ENCODE measurements at places on chromosomes 1 and 21.

GRCh38 chr1:62796221-62796620, 12.3 kb downstream of the ATG4C start:
- DNase-seq, result no peak

DNA sequence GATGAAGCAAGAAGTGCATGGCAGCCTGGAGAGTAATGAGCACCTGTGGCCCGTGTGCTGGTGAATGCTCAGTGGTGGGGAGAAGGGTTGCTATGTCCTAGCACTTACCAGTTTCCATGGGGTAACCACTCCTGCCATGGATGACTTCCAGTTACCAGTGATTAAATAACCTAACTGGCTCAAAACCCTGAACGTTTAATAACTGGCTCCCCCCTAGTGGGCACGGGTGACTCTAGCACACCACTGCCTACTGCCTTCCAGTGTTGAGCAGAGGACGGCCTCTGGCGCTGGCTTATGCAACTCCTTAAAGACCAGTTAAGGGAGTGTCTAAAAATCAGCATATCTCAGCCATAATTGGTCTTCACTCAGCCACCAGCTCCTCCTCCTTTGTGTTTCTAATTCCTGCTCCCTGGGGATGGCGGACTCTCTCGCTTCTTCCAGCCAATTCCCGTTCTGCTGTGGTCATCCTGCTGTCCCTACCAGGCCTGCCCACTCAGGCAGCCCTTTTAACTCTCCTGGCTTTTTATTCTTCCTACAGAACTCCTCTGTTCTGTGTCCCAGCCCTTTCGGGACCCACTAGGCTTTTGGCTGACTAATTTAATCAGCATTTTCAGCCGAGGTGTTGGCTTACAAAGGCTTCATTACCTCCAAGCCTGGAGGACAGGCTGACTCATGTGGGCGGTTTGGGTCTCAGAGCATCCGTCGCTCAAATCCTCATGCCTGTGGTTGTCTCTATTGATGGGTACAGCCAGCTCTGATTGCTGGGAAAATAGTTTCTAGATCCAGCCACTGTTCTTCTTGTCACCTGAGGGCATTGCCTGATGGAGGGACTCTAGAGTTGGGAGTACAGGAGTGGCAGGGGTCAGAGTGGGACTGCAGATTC, 332.4 kb downstream of the CAMTA1 start:
- no peak for DNase-seq

DNA sequence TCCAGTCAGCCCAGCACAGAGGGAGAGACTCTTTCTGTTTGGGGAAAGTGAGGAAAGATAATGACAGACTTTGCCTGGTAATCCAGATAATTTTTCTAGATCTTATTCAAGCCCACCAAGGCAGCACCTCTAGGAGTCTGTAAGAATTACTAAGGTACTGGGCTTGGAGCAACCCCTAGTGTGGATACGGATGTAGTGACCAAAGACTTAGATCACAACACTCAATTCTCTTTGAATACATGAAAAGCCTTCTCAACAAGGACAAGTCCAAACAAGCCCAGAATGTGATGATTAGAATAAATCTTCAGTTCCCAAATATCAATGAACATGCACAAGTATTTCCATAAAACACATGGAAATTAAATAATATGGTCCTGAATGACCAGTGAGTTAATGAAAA, 206.9 kb downstream of the MRPL39 start:
- DNase-seq, result no peak

GRCh38 chr1:210794445-210794844, 339.5 kb downstream of the KCNH1 start:
- DNase-seq, result no peak

- DNase-seq, result peak; percentile 90
These were observed 15.6 kb upstream of the TTLL10 start for GRCh38 chr1:1157914-1158710.

- no peak for DNase-seq
These were observed 499.6 kb downstream of the MRPL39 start for GRCh38 chr21:25107708-25108107.

- DNase-seq, result no peak
These were observed 272.2 kb downstream of the LMO4 start for GRCh38 chr1:87600854-87601253.

GRCh38 chr1:232029315-232029714, 402.7 kb downstream of the DISC1 start:
- DNase-seq, result no peak

DNA sequence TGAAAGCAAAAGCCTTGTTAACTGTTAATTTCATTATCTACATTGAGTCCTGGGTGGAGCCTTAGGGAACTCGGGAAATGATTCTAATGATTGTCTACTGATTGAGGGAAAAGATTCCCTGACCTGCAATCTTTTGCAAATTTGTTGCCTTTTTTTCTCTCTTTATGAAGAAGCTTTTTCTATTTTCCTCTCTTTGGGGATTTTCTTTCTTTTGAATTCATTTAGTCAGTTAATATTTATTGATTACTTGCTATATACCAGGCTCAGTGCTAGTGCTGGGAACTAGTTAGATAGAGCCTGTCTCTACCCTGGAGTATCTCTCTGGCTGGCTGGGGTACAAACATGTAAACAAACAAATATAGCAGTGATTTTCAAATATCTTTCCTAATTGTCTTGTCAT, 71.2 kb upstream of the CACYBP start:
- no peak for DNase-seq

GRCh38 chr1:204072931-204073836, at the start of gene SOX13:
Gene SOX13, plus strand, starts transcription at chr1:204073115. Its CDS starts 39,801 bp downstream, at chr1:204112916.
- peak; percentile 93 for DNase-seq

DNA sequence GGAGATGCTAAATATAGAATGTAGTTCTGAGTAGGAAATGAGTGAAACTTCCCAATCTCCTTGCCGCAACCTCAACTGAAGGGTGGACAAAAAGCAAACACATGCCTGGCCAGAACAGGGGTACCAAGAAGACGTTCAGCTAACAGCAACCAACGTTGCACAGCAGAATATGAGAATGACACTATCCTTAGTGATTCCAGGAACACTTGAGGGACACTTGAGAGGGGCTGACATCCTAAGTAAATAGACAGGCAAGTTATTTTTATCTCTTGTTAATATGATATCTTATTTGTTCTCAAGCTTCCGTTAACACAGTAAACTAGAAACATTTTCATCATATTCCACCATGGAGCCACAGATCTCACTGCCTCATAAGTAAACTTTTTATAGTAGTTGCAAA, 908 bp downstream of the KRTAP19-1 start:
- no peak for DNase-seq

DNA sequence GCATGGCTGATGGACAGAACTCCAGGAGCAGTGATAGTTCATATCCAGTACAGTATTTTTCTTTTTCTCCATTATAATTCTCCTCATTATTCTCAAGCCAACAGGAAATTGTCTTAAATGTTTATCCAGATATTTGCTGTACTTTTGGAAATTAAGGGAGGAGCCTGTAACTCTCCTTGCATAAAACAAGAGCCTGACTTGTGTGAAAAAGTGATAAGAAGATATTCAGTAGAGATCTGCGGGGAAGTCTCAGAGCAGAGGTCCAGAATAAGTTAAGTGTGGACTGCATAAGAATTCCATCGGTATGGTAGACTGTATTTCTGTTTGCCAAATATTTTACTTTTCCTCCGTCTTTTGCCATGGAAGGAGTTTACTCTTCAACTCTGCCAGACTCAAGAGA, 70.2 kb downstream of the BACH1 start:
- DNase-seq, result no peak

GRCh38 chr1:87159378-87159915, 169.2 kb upstream of the LMO4 start:
- DNase-seq, result no peak

DNA sequence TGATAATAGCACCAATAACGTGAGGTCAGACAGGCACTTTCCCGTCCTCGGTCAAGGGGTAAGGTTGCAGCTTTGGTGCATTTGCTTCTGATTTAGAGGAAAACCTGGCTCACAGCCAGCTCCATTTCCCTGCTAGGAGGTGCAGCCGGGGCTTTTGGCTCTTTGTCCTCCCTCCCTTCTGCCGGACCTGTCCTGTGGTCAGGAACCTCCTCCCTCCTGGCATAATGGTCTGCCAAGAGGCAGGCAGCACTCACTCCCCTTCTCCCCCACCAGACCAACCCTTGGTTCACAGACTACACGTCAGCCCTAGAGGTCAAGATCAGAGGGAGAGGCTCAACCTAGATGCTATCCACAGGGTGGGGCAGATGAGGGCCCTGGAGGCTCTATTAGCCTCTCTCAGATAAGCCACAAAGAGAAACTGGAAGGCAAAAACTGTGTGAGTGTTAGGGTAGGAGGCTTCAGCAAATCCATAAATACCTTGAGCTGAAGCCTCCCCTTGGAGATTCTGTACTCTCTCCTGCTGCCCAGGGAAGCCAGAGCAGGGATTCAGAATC, 64.8 kb downstream of the PLXNA2 start:
- DNase-seq, result peak; percentile 72

DNA sequence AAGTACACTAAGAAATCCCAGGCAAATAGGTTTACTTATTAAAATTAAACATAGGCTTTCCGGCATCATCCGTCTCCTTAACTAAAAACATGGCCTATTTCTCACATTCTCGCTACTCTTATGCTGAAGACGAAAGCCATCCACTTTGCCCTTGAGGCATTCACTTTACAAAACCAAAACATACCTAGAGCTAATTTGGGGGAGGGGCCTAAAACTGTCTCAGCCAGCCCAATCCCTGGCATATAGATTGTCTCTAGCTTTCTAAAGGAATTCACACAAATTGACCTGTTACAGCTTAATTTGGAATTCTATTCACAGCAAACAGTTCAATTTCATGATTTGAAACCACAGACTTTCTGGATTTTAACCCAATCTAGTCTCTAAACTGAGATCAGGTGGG, 34.8 kb downstream of the SLC35D1 start:
- no peak for DNase-seq

DNA sequence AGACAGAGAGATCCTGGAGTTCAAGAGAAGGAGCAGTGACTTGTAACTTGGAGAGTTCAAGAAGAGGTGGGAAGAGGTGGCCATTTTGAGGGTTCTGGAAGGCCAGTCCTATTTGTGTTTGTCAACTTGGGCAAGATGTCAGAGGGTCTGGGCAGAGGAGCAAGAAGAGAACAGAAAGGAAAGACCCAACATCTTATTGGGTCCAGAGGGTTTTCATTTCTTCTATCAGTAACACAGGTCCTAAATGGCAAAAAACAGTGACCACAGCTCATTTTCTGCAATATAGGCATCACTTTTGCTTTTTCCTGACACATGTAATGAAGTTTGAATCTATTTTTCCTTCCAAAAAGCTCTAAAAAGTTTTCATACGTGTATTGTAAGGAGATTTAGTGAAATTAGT, 38.3 kb upstream of the MAP10 start:
- no peak for DNase-seq

DNA sequence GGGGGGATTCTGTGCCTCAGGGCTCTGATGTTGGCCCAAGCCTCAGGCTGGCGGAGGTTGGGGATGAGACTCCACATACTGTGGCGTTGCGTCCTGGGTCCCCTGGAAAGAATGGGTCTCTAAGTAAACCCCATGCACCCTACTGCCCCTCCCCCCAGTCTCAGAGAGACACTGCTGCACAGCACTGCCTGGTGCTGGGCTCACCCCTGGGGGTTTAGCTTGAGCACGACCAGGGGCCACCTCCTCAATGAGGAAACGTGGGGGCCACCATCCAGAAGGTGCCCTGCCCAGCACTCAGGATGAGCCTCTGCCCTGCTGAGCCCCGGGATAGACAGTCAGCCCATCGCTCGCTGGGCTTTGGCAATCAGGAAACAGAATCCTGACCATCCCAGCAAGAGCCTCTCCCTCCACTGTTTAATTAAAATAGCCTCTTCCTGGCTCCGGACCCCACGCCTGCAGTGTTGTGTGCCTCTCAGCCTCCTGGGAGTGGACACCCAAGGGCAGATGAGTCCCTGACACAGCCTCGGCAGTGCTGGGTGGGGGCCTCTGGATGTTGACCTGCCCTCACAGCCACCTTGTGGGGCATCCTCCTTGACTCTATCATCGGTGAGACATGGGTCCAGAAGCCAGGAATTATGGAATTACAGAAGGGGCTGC, 3.5 kb upstream of the KRTAP10-4 start:
- no peak for DNase-seq

DNA sequence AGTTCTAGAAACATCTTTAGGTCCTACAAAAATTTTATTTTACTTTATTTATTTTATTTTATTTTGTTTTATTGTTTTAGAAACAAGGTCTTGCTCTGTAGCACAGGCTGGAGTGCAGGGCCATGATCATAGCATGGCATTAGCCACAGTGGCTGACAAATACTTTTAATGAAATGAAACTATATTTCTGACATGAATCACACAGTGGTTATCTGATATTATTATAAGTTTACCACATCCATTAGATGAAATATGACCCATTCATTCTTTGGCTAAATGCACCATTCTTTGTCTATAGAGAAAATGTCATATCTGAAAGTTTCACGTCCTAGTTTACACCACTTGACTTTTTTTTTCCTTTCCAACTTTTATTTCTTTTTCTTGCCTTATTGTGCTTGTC, 613.4 kb upstream of the ADAMTS5 start:
- DNase-seq, result no peak

GRCh38 chr1:207805841-207806421, 54.1 kb downstream of the CD46 start:
- peak; percentile 88 for DNase-seq

DNA sequence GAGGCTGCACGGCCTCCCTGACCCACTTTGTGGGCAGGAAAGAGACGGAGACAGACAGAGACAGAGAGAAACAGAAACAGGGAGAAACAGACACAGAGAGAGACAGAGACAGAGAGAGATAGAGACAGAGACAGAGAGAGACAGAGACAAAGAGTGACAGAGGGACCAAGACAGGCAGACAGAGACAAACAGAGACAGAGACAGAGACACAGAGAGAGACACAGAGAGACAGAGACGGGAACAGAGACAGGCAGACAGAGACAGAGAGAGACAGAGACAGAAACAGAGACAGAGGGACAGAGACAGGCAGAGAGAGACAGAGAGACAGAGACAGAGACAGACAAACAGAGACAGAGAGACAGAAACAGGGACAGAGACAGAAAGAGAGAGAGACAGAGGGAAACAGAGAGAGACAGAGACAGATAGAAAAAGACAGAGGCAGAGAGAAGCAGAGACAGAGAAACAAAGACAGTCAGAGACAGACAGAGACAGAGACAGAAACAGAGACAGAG, 3.1 kb downstream of the COL6A1 start:
- no peak for DNase-seq

GRCh38 chr1:115255154-115255553, 82.9 kb downstream of the NGF start:
- DNase-seq, result no peak

DNA sequence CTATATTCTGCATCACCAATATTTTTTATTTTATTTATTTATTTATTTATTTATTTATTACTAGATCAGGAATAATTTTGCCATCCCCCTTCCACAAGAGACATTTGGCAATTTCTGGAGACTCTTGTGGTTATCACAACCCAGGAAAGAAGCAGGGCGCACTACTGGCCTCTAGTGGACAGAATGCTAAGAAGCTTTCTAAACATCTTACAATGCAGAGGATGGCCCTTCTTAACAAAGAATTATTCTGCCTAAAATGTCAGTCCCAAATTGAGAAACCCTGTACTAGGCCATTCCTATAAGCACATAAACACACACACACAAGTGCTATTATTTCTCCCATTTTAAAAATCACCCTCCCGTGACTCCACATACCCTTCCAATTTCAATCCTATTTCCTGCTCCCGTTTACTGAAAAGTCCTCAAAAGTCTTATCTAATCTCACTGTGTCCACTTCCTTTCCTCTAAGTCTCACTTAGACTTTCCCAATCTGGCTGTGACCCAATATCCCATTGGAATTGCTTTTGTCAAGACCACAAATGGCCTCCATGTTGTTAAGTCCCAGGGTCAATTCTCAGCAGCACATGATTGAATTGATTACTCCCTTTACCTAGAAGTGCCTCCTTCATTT, 43.7 kb upstream of the RNF11 start:
- no peak for DNase-seq
